ENCODE measurements at places on chromosomes 6 and 20.

DNA sequence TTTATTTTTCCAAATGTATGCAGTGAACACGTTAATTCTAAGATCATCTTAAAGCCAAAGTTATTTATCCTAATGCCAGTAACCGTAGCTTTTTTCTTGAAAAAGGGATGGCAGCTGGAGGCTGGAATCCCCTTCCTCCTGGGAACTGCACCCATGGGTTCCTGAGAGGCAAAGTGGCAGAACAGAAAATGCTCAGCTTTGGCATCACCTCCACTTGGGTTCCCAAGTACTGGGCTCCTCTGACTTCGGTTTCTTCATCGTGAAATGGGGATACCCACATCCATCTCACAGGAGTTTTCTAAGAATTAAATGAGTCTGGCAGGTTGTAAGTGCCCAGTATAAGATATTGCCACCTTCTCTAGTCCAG is 6.2 kb upstream of the DDX43 start:
- DNase-seq, result no peak

GRCh38 chr20:39462416-39462945 is 500.3 kb downstream of the DHX35 start:
- DNase-seq, result no peak

- DNase-seq, result peak; percentile 16
Measured at GRCh38 chr6:24520929-24521546, 26.3 kb downstream of the ALDH5A1 start.

DNA sequence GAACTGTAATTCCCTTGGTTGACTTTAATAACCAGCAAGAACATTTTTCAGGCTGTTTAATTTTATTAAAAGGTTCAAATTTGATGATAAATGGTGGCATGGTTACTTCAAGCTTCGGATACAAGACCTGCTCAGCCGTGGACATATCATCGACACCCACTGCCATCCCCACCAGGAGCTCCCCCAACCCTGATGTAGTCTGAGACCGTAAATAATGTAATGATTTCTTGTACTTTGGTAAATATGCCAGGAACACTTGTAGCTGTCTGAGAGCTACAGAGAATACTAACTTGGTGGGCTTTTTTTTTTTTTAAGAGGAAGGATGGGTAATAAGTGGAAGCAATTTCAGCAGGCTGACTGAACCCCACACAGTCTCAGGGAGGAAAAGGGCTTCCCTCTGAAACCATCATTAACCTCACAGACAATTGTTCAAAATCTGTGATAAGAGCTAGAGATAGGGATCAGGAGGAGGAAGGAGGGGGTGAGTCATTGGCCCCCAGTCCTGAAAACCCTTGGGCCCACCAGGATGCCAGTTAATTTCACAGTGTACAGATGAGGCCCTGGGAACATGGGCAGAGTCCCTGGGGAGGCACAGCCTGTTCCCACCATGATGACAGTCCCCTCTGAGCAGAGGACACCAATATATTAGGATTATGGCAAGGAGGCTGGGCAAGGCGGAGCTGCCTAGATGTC is 56.0 kb downstream of the APCDD1L start:
- DNase-seq, result no peak

DNA sequence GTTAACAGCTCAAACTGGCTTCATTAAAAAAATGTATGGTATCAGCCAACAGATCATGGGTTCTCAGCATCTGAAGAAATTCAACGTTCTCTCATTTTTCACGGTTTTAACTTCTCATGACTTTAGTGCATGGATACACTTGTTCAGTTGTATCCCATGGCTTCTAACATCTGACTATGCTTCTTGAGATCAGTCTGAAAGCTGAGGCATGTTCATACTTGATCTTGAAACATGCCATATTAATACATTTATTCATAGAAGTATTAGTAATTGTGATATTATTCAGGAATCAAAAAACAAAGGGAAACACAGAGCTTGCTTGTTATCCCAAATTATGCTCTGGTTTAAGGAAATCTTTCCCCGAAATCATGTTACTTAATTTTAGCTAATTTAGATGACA is 649.4 kb downstream of the PRKN start:
- no peak for DNase-seq

DNA sequence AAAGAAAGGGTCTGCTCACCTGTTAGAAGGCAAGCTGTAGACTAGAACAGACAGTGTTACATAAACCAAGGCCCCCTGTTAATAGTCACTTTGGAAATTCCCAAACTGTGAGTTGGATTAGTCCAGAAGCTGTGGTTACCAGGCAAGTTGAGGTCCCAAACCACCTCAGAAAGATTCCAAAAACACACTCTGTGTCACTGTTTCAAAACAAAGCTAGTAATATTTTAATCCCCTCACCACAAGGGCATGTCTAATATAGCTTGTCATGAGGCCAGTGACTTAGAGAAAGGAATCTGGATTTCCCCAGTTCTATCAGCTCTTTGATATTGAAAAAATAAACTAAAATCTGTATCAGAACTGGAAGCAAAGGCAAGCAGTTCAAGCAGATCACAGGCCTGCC is 244.6 kb downstream of the HAO1 start:
- DNase-seq, result peak; percentile 60

DNA sequence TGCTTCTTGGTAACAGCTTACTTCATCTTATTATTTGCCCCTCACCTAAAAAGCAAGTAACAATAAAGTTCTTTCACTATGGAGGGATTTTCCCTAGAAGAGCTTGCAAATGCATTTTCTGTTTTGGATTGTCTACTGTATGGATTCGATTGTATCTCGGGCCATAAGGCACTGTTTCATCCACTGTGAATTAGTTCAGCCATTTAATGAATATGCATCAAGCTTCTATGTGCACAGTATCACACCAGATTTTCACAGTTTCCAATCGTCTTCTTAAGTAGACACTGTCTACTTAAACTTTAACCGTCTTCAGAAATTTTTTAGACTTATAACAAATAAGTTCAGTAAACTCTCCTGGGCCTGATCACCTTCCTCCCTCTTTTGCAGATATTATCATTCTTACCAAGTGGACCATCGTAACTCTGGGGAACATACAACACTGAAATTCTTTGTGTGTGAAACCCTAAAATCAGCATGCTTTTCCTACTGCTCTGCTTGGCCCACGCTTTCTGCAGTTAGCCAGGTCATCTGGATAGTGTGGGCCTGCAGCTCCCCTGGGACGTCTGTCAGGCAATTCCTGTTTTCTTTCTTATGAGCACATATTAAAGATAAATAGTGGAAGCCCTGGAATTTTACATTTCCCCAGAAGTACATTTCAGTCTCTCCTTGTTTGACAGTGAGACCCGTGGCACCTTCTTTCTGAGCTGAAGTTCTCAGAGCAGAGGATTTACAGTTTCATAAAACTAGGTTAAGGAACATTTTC is 136.5 kb upstream of the PDE10A start:
- peak; percentile 65 for DNase-seq

DNA sequence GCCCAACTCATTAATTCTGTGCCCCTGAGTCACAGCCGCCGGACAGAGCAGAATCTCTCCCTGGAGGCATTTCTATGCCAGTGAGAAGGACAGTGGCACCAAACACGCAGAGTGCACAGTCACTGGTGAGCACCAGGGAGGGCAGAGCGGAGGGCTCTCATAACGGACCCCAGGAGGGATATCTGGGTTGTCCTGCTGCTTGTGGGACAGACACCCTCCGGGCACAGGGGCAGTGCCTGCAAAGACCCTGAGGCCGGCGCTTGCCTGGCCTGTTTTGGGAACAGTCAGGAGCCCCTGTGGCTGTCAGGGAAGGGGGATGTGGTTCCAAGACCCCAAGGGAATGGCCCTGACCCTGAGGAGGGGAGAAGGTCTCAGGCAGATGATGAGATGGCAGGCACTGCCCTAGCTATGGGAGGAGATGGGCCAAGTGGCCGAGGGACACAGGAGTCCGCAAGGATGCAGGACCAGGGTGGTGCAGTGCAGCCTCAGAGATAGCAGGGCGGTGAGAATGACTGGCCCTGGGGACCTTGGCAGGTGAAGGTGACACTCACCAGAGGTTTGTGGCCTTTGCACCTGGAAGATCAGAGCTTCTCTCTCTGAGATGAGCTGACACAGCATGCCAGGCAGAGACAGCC is 270.8 kb downstream of the SMOC2 start:
- DNase-seq, result no peak

DNA sequence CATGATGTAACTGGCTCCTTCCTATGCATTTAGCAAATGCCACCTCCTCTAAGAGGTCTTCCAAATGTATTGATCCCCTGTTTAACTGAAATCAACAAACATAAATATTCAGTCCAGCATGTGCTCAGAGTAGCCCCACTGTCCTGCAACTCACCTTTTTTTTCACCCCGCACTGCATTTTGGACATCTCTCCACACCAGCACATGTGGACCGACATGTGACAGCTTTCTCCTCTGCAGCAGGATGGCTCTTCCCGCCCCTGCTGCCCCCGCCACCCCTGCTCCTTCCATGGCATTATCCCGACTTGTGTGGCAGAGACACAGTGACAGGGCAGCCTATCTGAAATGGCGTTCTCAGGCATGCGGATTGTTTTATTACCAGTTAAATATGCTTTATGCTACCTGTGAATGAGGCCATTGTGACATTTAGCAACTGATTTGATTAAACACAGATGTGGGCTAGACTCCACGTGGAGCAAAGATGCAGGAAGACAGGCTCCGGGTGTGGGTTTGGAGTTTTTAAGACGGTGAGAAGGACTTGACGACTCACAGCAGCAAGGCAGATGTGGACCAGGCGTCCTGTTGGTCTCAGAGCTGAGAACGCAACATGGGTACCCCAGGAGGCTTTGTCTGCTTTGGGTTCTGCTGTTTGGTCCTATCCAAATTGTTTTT is 161.2 kb downstream of the EYA2 start:
- DNase-seq, result peak; percentile 23

DNA sequence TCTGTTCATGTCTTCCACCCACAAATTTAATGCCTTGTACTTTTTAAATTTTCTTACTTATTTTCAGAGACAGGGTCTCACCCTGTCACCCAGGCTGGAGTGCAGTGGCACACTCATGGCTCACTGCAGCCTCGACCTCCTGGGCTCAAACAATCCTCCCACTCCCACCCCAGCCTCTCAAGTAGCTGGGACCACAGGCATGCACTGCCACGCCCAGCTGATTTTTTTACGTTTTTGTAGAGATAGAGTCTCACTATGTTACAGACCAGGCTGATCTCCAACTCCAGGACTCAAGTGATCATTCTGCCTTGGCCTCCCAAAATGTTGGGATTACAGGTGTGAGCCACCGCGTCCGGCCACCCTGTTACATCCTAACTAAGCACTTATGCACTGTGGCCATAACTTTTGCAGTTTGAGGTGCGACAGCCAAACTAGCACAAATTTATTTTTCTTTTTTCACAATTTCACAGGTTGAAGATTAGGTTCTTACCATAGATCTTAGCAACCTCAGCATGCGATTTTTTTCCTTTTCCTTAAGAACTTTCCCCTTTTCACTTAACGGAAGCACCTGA is 92.1 kb downstream of the EPB41L2 start:
- DNase-seq, result no peak

DNA sequence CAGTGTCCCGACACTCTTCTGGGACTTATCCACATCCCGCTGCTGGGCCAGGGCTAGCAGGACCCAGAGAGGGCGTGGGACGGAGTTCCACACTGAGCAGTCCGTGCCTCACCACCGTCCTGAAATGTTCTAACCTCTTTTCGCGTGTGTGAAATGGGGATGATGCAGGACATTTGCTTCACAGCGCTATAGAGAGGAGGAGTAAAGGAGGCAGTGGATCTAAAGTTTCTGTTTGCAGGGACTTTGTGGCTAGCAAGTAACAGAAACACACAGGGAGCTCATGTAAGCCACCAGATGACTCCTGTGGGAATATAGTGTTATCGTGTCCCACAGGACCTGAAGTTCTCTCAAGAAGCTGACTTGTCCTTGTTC is 634 bp downstream of the ITPA start:
- DNase-seq, result no peak

- no peak for DNase-seq
Measured at GRCh38 chr6:92586236-92586977, 833.0 kb downstream of the EPHA7 start.

DNA sequence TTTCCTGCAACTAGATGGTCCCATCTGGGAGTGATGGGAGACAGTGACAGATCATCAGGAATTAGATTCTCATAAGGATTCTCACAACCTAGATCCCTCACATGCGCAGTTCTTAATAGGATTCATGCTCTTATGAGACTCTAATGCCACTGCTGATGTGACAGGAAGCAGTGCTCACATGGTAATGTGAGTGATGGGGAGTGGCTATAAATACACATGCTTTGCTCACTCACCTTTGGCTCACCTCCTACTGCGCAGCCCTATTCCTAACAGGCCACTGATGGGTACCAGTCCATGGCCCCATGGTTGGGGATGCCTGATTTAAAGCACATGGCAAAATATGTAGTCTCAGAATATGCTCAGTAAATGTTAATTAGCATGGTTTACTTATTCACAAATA is 80.6 kb upstream of the MBOAT1 start:
- no peak for DNase-seq

- DNase-seq, result no peak
Measured at GRCh38 chr6:130937942-130938604, 110.9 kb downstream of the SMLR1 start.

GRCh38 chr6:150280703-150281102 is 88.1 kb upstream of the IYD start:
- no peak for DNase-seq

DNA sequence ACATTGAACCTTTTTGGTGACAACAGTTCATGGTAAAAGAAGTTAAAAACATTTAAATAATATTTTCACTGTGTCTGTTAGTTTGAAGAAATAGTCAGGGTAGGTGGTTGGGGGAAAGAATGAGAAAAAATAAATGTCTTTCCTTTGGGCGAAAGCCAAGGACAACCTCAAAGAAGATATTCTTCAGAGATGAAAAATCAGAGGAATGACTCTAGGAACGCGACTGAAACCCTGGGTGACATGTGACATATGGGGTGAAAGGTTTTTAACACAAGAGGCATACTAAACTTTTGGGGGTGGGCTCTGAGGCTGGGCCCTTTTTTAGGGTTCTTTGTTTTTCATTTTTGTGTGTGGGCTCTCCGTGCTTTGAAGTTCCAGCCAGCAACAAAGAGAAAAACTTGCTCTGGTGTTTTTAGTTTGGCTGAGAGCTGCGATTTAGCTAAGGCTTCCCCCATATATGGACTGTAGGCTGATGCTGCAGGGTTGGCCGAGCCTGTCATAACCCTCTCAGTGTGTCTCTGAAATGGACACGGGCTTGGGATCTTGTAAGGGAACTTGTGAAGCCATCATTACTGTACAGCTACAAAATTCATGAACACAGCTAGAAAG is 610.1 kb upstream of the ARID1B start:
- DNase-seq, result peak; percentile 18

- no peak for DNase-seq
Measured at GRCh38 chr6:4491501-4492260, 284.5 kb upstream of the CDYL start.
